ENCODE measurements at places on chromosomes 16 and 17. TPM values are rescaled to one million over a fixed set of nuclear protein-coding genes. Genes with fewer than 3 reads are reported as not detected.
A peak's percentile ranks its signal among the peaks of the same experiment; 100 is the strongest.

KRT9 gene
- total RNA-seq = not detected

SLC22A31 gene
- not detected for total RNA-seq

CASKIN1 gene
- total RNA-seq = 0.06 TPM

GINS2 gene
- 142 TPM for total RNA-seq

GABARAP gene
- total RNA-seq = 207 TPM

- no peak for DNase-seq
Observed at GRCh38 chr17:43714465-43715149, 44.0 kb downstream of the SOST start.

DNA sequence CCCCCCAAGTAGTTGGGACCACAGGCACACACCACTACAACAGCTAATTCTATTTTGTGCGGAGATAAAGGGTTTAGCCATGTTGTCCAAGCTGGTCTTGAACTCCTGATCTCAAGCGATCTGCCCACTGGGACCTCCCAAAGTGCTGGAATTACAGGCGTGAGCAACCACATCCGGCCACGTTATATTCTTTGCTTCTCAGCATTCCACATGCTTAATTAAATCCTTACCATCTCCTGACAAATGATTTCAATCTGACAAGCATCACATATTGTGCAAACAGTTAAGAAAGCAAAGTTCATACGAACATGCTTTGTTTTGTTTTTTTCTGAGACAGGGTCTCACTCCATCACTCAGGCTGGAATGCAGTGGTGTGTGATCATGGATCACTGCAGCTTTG is 18.2 kb downstream of the HIGD1B start:
- DNase-seq = no peak

GRCh38 chr17:77727037-77727615 is 231.4 kb upstream of the TNRC6C start:
- no peak for DNase-seq

DNA sequence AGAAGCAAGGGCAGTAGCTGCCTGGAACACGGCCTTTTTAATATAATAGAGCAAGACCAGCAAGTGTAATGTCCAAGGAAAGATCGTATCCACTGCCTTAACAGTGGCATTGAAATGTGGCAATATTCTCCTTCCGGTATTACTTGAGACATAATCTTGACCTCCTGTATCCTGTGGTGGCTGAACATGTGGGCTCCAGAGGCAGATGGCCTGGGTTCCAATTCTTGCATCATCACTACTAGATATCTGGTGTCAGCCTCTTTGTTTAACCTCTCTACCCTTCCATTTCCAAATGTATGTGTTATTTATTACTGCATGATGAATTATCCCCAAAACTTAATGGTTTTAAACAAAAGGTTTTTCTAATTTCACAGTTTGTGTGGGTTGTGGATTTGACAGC is 3.5 kb upstream of the CDYL2 start:
- no peak for DNase-seq

DNA sequence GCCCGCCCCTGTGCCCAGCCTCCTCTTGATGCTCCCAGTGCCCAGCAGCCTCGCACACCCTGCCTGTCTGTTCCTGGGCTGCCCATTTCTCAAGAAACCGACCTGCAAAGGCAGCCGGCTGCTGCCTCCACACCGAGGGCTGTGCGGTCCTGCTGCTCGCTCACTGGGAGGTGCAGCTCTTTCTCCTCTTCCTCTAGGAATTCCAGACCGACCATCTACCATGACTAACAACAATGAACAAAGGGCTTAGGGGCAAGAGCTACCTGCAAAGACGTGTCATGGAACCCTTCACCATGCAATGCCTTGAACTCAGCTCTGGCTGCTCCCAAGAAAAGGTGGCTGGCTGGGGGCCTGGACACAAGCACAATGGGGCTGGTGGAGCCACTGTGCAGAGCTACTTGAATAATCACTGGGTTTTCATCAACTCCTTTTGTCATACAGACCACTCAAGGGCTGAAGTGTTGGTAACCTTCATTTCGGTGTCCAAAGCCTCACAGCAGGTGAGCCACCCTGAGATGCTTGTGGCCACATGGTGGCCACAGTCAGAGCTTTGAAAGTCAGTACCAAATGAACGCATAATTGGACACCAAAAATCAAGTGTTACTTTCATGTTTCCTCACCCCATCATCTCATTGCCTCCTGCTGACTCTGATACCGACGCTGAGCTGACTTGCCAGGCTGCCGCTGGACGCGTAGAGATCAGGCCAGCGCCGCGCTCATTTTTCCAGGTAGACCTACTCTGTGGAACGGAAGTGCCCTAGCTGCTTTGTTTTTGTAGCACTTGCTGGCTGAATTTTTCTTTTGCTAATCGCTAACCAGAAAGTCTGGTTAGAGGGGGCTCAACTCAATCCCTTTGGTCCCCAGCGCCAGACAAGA is 19.8 kb downstream of the CYB561 start:
- DNase-seq = no peak

DNA sequence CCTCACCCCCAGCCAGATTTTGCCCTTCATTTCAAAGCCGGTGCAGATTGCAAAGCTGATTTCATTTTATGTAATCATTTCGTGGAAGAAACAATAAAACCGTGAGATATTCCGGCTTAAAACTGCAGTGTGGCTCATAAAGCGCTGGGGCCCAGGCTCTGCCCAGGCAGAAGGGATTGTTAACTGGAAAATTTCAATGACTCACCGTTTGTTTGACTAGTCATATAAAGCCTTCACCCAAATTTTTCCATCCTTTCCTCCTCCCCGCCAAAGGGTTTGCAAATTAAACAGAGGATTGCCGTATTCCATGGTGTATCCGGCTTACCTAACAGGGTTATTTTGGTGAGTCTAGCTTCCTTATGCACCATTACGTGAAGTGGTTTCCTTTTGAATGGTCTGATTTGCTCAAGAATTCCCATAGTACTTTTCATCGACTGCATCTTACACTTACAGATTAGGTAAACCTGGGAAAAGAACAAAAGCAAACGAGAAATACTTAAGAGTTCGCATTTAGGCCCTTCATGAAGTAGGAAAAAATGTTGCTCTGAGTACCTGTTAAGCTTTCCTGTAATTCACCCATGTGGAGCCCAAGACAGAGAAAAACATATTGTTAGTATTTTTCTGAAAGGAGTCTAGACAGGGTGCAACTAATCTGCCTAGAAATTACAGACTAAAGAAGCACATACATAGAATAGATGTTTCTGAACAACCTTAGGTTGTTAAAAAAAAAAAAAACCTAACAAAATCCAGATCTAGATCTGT is 949 bp upstream of the GSPT1 start:
- no peak for DNase-seq

DNA sequence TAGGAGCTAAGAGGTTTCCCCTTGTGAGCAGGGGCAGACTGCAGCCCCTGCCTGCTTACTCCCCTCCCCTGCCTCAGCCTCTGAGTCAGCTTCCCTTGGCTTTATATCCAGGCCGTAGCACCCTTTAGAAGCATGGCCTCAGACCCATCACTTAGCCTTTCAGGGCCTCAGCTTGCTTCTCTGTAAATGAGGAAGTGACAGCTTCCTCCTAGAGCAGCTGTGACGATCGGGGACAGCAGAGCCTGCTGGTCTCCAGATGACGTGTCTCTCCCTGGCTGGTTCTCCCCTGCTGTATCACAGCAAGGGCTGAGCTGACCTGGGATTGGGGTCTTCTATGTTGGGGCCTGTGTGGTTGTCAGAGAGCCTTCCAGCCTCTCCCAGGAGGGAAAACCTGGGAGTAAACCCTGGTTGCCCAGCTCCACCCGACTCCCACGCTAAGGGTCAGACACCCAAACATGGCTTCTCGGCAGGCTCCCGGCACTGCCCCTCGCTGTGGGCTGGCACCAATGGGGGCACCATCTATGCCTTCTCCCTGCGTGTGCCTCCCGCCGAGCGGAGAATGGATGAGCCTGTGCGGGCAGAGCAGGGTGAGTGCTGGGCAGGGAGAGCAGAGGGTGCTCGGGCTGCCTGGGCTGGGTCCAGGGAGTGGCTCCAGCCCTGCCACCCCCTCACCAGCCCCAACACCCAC is 16.3 kb upstream of the MYO15B start:
- peak; percentile 97 for DNase-seq

DNA sequence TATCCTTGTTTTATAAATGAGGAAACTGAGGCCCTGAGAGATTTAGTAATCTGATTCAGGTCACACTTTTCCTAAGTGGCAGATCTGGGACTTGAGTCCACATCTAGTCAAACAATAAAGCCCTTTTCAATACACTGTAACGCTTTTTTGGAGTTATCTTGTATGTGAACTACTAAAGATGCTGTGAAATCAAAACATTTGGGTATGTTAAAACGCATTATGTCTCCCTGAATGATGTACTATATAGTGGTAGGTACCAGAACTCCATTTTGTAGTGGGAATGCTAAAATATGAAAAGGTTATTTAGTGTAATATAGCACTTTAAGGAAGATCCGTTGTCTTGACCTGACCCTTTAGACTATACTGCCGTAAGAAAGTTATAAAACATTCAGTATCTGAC is 57.2 kb downstream of the NACA2 start:
- DNase-seq = no peak

GRCh38 chr16:57627184-57627871 is 1.1 kb upstream of the ADGRG1 start:
- no peak for DNase-seq

DNA sequence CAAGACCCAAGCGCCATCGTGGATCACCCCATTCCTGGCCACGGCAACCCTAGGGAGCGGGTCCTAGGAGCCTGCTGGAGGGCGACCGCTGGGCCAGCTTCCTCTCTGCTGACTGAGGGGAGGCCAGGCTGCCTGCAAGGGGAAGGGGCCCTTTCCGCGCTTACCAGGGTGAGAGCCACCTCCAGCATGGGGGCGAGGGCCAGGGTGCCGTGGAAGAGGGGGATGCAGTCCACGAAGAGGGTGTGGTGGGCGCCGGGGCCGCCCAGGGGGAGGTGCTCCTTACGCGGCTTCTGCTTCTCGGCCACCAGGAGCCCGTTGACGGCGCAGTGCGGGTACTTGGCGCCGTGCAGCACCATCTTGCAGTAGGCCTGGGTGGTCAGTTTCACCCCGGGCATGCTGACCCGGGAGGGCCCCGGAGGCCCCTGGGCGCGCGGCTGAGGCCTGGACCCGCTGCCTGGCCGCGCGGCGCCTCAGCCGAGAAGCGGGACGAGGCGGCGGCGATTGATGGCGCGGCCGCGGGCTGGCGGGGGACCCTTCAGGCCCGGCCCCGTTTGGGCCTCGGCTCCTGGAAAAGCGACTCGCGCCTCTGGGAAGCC is 345 bp downstream of the EMC8 start:
- DNase-seq = peak; percentile 34

DNA sequence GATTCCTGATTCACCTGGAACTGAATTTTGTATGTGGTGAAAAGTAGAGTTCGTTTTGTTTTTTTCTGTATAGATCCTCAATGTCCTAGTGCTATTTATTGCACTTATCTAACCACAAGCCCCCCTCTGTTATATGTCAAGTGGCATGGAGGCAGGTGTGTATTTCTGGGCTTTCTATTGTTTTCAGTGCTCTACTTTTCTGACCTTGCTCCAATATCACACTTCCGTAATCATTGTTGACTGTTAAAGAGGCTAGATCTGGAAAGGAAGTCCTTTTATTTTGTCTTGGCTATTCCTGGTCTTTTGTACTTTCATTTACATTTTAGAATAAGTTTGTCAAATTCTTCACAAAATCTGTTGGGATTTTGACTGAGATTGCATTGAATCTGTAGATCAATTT is 26.8 kb upstream of the FBXO47 start:
- no peak for DNase-seq

- peak; percentile 78 for DNase-seq
Observed at GRCh38 chr17:81291662-81292061, 3.4 kb downstream of the SLC38A10 start.

- DNase-seq = no peak
Observed at GRCh38 chr16:56810954-56811353, 54.1 kb upstream of the SLC12A3 start.

- DNase-seq = peak; percentile 85
Observed at GRCh38 chr17:69117855-69118784, 23.6 kb downstream of the ABCA6 start.

DNA sequence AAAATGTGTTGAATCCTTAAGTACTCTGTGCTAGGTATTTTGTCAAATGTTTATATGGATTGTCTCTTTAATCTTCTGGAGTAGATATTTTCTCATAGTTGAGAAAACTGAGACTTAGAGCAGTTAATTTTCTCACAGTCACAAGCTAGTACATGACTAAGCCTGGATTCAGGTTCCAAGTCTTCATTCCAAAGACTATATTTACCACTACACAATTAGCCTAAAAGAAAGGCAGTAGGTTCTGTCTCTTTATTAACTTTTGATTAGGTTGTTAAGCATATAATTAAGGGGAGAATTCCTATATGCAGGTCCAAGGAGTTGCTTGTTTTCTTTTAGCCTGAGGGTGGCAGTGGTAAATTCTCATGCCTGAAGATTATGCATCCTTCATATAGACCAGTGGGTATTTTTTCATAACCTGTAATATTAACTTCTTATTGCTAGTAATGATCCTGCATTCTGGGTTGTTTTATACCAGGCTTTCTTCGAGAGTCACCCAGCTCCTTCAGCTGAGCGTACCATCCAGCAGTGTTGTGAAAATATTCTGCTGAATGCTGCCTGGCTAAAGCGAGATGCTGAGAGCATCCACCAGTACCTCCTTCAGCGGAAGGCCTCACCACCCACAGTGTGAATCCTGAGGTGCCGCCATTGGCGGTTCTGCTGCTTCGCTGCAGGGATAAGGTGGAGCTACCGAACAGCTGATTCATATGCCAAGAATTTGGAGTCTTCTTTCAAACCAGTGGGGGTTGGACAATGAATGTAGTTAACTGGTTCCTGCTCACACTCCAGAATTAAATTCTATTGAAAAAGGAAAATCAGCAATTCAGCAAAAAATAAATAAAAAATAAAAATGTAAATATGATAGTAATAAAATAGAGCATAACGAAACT is 28.2 kb upstream of the KPNB1 start:
- DNase-seq = no peak

DNA sequence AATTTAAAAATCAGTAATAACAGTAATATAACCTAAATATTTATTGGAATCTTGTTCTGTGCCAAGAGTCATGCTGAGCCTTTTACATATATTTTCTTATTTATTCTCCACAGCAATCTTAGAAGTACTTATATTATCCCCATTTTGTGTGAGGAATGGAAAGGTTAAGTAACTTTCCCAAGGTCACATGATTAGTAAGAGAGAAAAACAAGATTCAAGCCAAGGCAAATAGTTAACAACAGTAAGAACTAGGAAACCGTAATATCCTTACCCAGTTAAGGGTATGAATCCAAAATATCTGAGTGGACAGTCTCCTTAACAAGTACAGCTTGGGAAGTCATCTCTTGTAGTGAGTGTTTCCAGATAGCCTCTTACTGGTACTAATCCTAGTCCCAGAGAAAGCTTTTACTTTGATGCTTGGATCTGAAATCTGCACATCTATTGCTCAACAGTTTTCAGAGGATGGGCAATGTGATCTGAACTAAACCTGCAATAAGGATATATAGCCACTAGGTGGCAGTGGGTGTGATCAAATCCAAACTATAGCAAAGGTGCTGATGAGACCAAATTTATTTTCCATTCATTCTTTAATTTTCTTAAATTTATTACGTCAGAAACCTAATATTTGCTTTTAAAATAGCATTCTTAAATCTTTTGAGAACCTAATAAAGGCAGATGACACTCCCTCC is 23.3 kb downstream of the SHISA6 start:
- peak; percentile 9 for DNase-seq

Measured in OCI-LY7 (cell line).